ENCODE measurements at places on chromosomes 7 and 10.

GRCh38 chr7:158953912-158954311 is 97.6 kb downstream of the DYNC2I1 start:
- peak; percentile 9 for DNase-seq

DNA sequence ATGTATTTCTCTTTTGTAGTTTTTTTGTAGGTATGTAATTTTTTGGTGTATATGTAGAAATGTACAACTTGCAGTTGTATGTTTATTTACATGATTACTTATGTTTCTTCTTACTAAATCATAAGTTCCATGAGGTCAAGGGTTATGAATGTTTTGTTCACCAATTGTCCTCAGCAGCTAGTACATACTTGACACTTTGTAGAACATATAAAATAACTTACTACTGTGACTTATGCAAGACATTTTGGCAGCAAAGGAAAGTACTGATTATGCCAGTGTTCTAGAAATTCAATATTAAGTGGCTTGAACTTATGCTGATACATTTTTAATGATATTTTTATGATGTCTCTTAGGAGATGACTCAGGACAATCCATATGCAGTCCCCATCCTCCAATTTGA is 209.6 kb downstream of the DKK1 start:
- DNase-seq: no peak

DNA sequence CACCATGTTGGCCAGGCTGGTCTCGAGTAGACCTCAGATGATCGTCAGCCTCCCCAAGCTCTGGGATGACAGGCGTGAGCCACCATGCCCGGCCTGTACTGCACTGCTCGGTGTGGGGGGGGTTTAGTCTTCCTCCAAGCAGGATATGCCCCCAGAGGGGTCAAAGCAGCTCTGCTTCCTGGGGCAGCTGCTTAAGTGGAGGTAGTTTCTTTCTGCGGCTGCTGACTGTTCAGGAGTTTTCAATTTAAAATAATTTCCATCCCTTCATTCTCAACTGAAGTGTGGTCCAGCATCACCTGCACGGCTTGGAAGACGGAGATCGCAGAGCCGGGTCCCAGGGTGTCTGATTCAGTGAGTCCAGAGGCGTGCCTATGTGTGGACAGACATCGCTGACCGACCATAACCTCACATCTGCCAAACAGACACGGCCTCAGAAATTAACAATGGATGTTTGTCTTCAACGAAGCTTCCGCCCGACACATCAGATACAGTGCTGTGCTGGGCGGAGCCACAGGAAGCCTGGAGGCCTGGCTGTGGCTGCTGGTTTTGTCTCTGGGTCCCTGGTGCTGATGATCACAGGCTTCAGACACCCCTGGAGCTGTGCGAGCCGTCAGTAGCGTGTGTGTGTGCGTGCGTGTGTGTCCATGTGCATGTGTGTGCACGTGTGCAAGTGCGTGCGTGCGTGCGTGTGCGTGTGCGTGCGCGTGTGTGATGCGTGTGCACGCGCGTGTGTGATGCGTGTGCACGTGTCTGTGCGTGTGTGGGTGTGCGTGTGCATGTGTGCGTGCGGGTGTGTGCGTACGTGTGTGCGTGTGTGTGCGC is 226.5 kb upstream of the PITRM1 start:
- no peak for DNase-seq

- peak; percentile 46 for DNase-seq
These were observed 13.3 kb downstream of the FAM107B start for GRCh38 chr10:14761372-14761771.

DNA sequence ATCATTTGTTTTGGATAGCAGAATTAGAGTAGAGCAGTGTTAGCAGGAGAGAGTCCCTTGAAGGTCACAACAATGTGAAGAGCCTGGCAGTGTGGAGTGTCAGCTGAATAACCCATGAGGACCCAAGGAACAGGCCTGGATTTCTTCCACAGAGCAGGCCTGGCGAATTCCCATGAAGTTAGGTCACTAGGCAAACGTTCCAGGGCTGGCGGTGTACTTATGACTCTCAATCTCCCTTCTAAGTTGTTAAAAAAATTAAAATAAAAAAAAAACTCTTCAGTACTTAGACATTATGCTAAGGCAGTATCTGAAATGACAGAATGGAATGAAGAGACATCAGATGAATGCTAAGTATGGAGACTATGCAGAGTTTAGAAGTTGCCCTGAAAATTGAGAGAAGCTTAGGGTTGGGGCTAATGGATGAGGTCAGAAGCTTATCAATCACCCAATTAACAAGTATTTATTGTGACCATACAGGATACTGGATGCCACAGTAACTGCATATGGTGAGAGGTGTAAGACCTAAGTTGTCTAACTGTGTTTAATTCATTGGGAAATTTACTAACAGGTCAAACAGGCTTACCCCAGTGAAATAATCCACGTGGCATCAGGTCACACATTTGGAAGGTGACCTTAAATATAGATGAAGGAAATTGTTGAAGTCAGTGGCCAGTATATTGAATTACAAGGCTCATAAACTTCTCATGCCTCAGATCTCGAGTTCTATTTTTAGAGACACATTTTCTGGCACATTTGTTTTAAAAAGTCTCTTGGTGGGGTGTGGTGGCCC is 126.2 kb upstream of the NRP1 start:
- no peak for DNase-seq

DNA sequence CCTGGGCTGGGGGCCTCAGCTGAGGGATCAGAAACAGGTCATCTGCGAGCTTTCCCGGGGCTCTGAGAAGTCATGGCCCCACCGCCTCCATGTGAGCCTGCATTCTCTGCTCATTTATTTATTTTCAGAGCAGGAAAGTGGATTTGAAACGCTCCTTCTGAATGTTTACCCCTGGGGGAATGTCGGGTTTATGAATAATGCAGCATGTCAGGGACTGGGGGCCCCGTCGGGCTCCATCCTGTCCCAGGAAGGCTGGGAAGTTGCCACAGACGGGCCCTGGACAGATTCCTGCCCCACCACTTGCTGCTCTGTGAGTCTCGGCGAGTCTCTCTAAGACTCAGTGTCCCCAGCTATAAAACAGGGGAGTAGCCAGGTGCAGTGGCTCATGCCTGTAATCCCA is 11.9 kb upstream of the GTF2IRD1 start:
- no peak for DNase-seq

DNA sequence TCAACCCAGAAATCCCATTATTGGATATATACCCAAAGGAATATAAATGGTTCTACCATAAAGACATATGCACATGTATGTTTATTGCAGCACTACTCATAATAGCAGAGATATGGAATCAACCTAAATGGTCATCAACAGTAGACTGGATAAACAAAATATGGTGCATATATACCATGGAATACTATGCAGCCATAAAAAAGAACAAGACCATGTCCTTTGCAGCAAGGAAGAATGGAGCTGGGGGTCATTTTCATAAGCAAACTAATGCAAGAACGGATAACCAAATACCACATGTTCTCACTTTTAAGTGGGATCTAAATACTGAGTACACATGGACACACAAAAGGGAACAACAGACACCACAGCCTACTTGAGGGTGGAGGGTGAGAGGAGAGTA is 2.2 kb upstream of the AFAP1L2 start:
- DNase-seq: no peak

- DNase-seq: no peak
These were observed 64.0 kb downstream of the C10orf143 start for GRCh38 chr10:130046591-130046990.

GRCh38 chr7:88347090-88347489 is 40.4 kb upstream of the STEAP4 start:
- no peak for DNase-seq

DNA sequence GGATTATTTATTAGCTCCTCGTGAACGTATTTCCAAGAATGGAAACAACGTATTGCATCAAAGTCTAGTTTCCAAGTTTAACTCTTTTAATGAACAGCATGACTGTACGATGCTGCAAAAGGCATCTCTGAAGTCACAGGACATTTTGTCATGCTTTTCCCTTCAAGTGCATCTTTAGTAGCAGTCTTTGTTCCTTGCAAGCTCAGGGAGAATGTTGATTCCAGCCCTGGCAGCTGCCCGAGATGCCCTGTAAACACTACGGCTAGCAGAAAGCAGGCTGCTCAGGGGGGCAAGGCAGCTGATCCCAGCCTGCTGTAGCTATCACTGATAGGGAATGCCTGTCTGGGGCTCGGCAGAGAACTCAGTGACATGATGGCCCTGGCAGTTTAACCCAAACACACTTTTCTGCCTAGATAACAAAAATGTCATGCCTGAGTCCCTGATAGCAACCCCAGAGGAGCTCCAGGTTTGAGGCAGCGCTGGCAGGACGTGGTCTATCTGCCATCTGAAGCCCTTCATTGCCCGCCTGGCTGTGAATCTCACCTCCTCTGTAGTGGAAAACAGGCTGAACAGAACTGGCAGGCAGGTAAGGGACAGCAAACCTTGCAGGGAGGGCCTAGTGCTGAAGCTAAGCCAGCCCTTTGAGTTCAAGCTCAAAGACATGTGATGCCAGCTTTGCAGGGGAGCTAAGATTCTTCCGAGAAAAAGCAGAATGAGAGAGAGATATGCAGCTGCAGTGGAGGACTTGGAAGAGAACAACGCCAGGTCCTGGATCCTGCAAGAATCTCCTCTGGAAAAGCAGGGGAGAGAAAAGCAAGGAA is 264.6 kb downstream of the SNX10 start:
- no peak for DNase-seq

DNA sequence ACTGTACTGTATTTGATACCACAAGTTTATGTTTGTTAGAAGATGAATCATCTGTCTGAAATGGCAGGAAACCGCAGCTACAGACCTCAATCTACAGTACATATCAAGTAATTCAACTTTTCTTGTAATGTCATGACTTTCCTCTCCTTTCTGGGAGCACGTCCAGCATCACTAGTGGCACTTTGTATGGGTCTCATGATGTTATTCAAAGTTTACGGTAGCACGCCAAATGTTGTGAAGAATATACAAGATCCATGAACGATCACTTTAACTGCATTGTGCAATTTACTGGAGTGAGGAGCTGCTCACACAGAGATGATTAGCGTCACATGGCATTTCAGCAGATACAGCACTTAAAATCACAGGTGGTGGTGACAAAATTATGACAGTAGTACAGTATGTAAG is 257.8 kb upstream of the GNAI1 start:
- DNase-seq: no peak

- DNase-seq: no peak
These were observed 71.7 kb downstream of the RBAK start for GRCh38 chr7:5117095-5117970.

- DNase-seq: no peak
These were observed 807.5 kb upstream of the SORCS1 start for GRCh38 chr10:107971973-107972372.

DNA sequence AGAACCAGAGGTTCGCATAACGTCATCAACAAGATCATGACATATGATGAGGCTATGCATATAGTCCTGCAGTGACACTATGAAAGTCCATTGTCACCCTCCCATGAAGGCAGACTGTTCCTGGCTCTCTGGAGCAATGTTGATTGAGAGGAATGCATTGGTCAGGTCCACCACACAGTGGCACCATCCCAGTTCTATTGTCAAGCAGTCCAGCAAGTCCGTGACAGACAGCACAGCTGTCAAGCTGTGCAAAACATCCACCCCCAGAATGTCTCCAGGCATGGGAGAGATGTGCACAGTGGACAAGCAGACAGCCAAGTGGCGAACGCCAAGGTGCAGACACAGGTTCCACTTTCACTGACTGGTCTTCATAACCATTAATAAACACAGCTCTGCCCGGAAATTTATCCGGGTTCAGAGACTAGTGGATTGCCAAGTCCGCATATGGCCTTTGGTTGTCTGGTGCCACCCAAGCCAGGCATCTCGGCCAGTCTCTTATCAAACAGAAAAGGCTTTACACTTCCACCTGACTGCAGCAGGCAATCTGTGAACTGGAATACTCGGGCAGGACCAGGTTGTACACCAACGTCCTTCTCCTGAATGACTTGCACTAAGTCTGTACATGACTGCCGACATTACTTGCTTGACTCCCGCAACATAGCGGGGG is 7.2 kb downstream of the RNF133 start:
- no peak for DNase-seq

GRCh38 chr7:116340943-116341907 is 130.9 kb downstream of the TES start:
- no peak for DNase-seq

GRCh38 chr10:71999360-72000072 is 35.3 kb downstream of the CHST3 start:
- no peak for DNase-seq

- DNase-seq: no peak
These were observed 18.0 kb downstream of the CALU start for GRCh38 chr7:128757203-128757602.

- no peak for DNase-seq
These were observed 197.3 kb upstream of the PODXL start for GRCh38 chr7:131753620-131754222.

- no peak for DNase-seq
These were observed 131.5 kb upstream of the JCAD start for GRCh38 chr10:30190577-30191552.

- no peak for DNase-seq
These were observed 158.0 kb downstream of the CREB5 start for GRCh38 chr7:28570113-28570969.

GRCh38 chr10:8767591-8767990 is 713.1 kb downstream of the GATA3 start:
- no peak for DNase-seq

DNA sequence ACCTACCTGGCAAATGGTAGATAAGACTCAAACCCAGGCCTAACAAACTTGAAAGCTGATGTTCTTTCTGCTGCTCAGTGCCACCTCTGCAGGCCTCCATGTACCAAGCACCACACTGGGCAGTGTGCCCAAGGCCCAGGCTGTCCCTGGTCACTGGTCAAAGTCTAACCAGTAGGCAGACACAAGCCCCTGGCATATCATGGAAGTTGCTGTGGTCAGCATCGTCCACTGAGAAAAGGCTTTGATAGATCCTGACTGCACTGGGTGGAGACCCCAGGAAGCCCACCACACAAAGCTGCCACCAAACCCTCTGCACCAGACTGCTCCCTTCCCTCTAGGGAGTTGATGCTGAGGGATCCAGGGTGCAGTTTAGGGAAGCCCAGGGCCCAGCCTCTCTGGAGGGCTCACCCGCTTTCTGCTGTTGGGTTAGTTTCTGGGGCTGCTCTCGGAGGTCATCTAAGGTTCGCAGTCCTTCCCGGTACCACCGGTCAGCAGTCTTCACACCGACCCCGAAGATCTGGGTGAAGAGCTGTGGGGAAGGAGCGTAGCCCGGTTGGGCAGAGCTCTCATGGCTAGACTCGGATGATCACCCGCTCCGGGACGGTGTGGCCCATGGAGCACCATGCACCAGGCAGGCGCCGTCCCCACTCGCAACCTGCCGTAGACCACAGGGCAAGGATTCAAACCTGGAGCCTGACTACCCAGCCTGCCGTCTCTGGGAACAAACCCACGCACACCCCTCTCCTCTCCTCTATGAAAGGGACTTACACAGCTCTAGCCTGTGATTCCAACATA is 6.0 kb downstream of the POLM start:
- no peak for DNase-seq
